ENCODE measurements at places on chromosomes 12 and 14.

GRCh38 chr12:130224613-130225012 lies 62.3 kb downstream of the FZD10 start:
- DNase-seq, result no peak

DNA sequence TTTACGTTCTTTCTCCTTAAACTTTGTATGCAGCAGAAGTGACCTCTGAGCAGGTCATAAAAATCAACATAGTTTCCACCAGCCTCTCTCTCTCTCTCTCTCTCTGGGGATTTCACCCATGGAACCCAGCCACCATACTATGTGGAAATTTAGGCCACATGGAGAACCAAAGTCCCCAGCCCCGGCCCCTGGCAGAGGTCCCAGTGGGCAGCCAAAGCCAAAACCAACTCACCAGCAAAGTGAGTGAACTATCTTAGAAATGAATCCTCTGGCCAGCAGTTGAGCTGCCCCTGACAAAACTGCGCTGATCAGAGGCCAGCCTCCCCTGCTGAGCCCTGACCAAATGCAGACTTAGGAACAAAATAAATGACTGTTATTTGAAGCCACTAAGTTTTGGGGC lies 9.2 kb downstream of the DUSP6 start:
- peak; percentile 25 for DNase-seq

- DNase-seq, result no peak
These were observed 48.5 kb downstream of the ADGRD1 start for GRCh38 chr12:131002216-131002631.

- no peak for DNase-seq
These were observed 213.1 kb upstream of the RTL1 start for GRCh38 chr14:101116486-101117130.

DNA sequence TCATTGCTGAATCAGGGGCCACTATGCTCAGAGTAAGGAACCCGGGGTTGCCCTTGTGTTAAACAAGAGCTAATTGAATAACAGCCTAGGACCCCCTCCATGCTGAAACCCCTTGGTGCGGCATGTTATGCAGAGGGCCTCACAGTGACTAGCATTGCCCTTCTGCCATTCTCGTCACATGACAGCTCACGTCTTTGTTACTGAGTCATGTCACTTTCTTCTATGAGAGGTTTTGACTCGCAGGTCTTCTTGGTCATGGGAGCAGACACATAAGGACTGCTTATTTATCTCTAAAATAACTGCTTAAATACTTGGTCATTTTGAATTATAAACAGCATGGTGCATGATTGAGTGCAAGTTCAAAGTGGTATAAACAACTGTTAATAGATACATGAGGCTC lies 24.9 kb downstream of the TCTN1 start:
- DNase-seq, result no peak

- peak; percentile 52 for DNase-seq
These were observed 408.5 kb downstream of the ZFP36L1 start for GRCh38 chr14:68384335-68384734.

GRCh38 chr12:67148265-67148664 lies 120.9 kb upstream of the CAND1 start:
- DNase-seq, result no peak

- no peak for DNase-seq
These were observed 110.6 kb upstream of the AMIGO2 start for GRCh38 chr12:47190271-47190750.

- DNase-seq, result peak; percentile 55
These were observed 21.1 kb upstream of the LGALS3 start for GRCh38 chr14:55107766-55108554.

- DNase-seq, result no peak
These were observed 4.9 kb upstream of the DYNLL1 start for GRCh38 chr12:120490833-120491512.

- no peak for DNase-seq
These were observed 1.5 kb downstream of the KIF21A start for GRCh38 chr12:39441189-39441962.

DNA sequence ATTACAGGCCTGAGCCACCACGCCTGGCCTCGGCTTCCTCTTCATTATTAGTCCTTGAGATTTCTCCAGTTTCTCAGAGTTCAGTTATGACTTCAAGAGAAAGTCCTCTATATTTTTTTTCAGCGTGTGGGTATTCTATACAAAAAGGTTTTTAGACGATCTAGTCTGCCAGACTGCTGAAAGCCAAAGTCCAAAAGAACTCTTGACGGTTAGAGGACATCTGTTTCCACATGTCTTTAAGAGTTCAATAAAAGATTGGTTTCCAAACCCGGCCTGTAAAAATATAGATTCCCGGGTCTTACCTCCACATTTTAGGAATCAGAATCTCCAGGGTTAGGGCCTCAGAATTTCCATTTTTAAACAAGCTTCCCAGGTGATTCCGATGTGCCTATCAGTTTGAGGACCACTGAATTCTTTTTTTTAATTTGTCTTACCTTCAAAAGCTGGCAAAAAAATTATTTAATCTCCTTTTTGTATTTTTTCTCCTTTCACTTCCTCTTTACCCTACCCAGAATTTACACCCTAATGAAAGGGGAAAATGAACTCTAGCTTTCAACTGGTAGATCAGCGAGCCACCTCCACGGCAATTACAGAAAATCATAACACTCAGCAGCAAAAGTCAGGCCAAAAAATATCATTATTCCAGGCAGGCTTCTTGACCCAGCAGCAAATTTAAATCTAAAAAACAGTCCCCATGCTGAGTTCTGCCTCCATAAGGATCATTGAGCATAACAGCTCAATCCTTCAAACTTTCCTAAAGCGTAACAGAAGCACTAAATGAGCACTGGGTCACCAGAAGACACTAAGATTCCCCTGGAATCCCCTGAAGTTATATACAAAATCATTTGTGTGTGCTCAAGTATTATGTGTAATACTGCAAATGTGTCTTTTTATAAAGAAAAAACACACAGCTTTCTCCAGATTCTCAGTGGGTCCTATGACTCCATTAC lies 8.7 kb downstream of the NT5DC3 start:
- DNase-seq, result no peak
